Adrenal gland (tissue), 19 donors: ENCODE measurements at places on chromosomes 6 and 20. TPM values are rescaled to one million over a fixed set of nuclear protein-coding genes. Genes with fewer than 3 reads are reported as not detected.

DNA sequence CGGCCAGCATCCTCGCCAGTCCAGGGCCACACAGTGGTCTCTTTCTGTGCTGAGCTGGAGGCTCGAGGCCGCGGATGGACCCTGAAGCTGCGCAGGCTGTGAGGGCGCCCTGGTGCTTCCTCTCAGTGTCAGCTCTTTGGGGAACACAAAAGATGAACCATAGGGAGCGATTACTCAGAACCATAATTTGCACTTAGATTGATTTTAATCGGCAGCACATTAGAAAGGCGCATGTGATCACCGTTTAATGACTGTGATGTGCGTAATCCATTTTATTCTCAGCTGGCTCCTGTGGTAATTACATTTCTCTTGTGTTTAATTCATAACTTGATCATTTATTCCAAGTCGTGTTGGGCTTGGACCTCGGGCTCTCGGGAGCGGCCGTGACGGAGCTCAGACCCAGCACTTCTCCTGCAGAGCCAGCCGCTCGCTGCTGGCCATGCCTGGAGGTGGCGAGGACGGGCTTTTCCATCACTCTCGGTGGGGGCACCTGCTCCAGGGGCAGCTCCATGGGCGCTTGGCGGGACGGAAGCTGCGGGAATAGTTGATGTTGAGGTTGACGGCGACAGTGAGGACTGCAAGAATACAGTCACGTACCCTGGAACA is 25.6 kb upstream of the NTSR1 start:
- H3K36me3 ChIP-seq: no peaks in the 10 kb centered on the region
- no peak for DNase-seq
- H3K27ac ChIP-seq: no peak overlapping the region

The MCM9 gene
- 12.5 TPM for total RNA-seq

GRCh38 chr6:170019818-170020583 is 268.6 kb downstream of the ERMARD start:
- peaks cover 16% of the 10 kb centered on the region for H3K27me3 ChIP-seq
- peaks cover 7% of the 10 kb centered on the region for H3K4me1 ChIP-seq
- H3K4me3 ChIP-seq: no peak overlapping the region
- no peaks in the 10 kb centered on the region for H3K36me3 ChIP-seq

The SLC22A1 gene
- 0.61 TPM for total RNA-seq

GRCh38 chr20:53643031-53643832 is 49.6 kb upstream of the ZNF217 start:
- no peaks in the 10 kb centered on the region for H3K27me3 ChIP-seq
- H3K4me1 ChIP-seq: peaks cover 7% of the 10 kb centered on the region
- H3K27ac ChIP-seq: peak overlapping the region; percentile 71
- no peaks in the 10 kb centered on the region for H3K36me3 ChIP-seq

- no peak overlapping the region for H3K27ac ChIP-seq
- H3K27me3 ChIP-seq: no peaks in the 10 kb centered on the region
- H3K36me3 ChIP-seq: no peaks in the 10 kb centered on the region
These were observed 499.0 kb upstream of the MARCKS start for GRCh38 chr6:113358063-113358583.

DNA sequence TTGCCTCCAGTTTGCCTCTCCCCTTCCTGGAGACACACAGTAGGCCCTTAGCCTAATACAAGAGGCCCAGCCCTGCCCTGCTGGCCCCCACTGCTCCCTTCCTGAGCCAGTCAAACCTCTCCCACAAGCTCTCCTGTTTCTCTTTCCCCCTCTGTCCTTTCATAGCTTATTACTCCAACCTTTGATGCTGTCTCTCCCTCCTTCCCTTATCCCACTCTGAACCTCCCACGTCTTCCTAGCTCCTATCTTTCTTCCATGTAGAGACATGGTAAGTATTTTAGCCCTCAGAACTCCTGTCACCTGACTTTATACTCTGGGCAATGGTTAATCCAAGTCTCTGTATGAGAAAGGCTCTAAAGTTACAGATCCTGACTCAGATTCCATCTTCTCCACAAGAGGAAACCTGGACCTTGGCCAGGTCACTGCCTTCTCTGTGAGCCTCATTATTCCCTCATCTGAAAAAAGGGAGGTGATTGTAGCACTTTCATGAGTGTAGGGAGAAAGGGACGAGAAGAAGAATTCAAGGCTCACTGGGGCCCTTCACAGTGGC is 6.7 kb downstream of the TGIF2 start:
- no peak overlapping the region for H3K27ac ChIP-seq
- H3K4me3 ChIP-seq: no peak overlapping the region
- DNase-seq: no peak
- H3K36me3 ChIP-seq: no peaks in the 10 kb centered on the region

DNA sequence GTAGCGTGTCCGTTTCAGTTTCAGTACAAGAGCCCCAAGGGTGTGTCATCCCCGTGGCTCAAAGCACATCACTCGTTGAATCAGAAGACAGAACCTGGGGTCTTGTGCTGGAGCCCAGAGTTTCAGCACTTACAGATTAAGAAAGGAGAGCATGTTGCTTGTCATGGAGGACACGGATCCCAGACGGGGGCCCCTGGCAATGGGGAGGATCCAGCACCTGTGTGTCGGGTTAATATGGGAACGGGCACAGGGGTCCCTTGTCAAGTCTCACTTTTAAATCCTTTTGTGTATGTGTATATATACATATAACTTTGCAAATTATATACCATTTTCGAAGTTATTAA is 23.4 kb downstream of the THBS2 start:
- no peak overlapping the region for H3K4me3 ChIP-seq
- H3K27ac ChIP-seq: no peak overlapping the region
- H3K36me3 ChIP-seq: no peaks in the 10 kb centered on the region
- no peaks in the 10 kb centered on the region for H3K4me1 ChIP-seq
- H3K27me3 ChIP-seq: no peaks in the 10 kb centered on the region

- H3K27ac ChIP-seq: no peak overlapping the region
- no peaks in the 10 kb centered on the region for H3K36me3 ChIP-seq
- no peaks in the 10 kb centered on the region for H3K27me3 ChIP-seq
- no peak overlapping the region for H3K4me3 ChIP-seq
- H3K4me1 ChIP-seq: no peaks in the 10 kb centered on the region
These were observed 41.2 kb downstream of the SASH1 start for GRCh38 chr6:148383658-148384368.

GRCh38 chr20:10876558-10876957 is 202.8 kb upstream of the JAG1 start:
- H3K4me3 ChIP-seq: no peak overlapping the region
- H3K27me3 ChIP-seq: no peaks in the 10 kb centered on the region
- H3K4me1 ChIP-seq: no peaks in the 10 kb centered on the region
- DNase-seq: no peak
- H3K36me3 ChIP-seq: no peaks in the 10 kb centered on the region

DNA sequence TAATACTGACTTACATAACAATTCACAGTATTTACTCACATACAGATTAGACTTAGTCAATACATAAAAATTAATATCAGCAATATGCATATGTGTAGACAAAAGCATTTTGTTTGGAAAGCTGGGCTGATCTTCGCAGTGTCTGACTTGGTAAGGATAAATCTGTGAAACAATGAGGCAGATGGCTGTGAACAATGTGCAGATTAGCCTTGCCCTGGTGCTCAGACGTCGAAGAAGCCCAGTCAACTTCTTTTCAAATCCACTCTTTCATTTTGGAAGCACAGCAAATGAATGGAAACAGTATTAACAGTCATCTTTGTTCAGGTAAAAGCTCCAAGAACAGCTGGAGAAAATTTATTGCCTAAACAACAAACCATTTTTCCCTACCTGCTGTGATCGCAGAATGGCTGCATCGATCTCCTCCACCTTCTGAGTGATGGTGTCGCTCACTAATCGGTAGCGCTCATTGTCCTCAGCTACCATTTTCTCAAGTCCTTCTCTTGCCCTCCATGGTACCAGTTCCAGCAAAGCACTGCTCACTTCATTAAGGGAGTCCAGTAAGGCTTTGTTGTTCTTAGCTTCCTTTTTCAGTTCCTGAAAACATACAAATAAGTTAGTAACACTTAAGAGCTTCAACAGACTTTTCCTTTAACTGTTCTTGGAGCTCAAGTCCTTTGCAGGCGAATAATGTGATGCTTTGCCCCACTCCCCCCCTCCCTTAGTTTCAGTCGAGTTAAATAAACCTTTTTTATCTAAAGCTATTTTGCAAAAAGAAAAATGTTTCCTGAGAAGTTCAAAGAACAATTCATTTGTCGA is 116.5 kb downstream of the DST start:
- H3K27me3 ChIP-seq: no peaks in the 10 kb centered on the region
- H3K27ac ChIP-seq: peak overlapping the region; percentile 67
- H3K4me1 ChIP-seq: peaks cover 19% of the 10 kb centered on the region
- no peaks in the 10 kb centered on the region for H3K36me3 ChIP-seq

DNA sequence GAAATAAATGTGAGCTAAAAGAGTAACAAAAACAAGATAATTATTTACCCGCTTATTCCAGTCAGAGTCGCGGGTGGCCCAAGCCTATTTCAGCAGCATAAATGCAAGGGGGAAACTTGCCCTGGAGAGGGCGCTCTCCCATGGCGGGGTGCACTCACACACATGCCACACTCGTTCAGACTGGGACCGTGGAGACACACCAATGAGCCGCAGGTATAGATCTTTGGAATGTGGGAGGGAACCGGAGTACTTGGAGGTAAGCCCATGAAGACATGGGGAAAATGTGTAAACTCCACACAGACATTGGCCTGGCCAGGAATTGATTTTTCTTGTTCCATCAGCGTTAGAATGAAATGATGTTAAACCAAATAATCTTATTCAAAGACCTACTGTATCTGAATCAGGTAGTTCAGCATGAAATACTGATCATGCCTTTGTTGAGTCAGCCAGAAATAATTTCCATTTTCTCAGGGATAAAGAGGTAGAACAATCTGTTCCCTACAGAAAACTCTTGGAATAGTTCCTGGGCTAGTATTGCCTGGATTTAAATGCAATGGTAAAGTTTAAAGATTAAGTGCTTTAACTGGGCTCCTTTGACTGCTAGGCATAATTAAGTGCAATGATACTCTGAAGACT is 191.5 kb downstream of the MCHR2 start:
- H3K4me1 ChIP-seq: no peaks in the 10 kb centered on the region
- H3K27me3 ChIP-seq: no peaks in the 10 kb centered on the region
- no peaks in the 10 kb centered on the region for H3K36me3 ChIP-seq
- no peak for DNase-seq
- H3K27ac ChIP-seq: no peak overlapping the region

DNA sequence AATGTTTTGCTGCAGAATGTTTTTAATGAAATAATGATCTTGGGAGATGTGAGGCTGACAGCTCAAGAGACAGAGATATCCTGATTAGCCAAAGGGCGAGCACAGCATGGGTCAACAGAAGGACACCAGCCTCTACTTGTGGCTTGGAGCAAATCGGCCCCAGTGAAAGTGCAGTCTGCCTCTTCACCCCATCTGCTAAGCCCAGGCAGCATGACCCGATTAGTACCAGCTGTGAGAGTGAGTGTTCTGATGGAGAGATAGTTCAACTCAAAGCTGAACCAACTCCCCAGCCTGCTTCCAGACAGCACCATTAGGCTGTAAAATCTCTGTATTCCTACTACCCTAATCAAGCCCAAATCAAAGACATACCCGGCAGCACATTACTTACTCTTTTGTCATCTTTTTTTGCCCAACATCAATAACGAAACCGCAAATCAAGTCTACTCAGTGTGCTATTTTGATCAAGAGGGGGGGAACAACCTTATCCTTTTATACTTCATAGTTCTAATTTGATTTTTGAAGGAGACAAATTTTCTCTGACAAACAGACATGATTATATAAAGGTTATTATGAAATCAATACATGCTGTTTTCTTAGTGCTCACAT is 514.1 kb upstream of the NRSN1 start:
- H3K27ac ChIP-seq: no peak overlapping the region
- no peaks in the 10 kb centered on the region for H3K27me3 ChIP-seq
- no peak overlapping the region for H3K4me3 ChIP-seq
- H3K4me1 ChIP-seq: no peaks in the 10 kb centered on the region

- H3K4me3 ChIP-seq: no peak overlapping the region
- H3K36me3 ChIP-seq: no peaks in the 10 kb centered on the region
- no peaks in the 10 kb centered on the region for H3K27me3 ChIP-seq
- peaks cover 11% of the 10 kb centered on the region for H3K4me1 ChIP-seq
- peak overlapping the region; percentile 55 for H3K27ac ChIP-seq
These were observed 300.5 kb upstream of the SUPT3H start for GRCh38 chr6:45678285-45678607.

The GPR63 gene
- 1.7 TPM for total RNA-seq

DNA sequence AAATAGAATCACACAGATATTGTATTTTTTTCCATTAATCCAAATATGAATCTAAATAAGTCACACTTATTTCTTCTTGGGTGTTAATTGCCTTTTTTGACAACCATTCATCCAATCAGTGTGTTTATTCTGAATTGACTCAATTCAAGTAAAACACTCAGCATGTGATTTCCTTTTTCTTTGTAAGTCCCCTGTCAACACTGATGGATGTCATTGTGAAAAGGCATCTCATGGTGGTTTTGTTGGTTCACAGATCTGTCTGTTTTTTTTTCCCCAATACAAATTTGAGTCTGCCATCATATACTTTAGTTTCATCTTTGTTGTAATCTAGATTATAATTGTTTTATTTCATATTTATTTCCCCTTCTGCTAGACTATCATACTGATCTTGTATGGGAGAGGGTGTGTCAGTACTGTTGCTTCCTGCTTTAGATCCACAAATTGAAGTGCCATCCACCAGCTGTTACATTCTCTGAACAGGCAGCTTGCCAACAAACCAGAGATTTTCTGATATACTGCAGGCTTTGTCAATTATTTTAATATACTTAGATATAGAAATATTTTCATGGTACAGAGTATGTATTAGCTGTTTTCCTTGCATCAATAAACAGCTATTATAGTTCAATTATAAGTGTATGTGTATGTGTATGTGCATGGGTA is 64.2 kb upstream of the FLRT3 start:
- H3K36me3 ChIP-seq: no peaks in the 10 kb centered on the region
- DNase-seq: no peak
- no peaks in the 10 kb centered on the region for H3K4me1 ChIP-seq
- H3K27me3 ChIP-seq: no peaks in the 10 kb centered on the region

GRCh38 chr20:5580940-5581708 is 169.1 kb upstream of the SHLD1 start:
- no peak for DNase-seq
- H3K4me3 ChIP-seq: no peak overlapping the region
- no peaks in the 10 kb centered on the region for H3K27me3 ChIP-seq
- H3K36me3 ChIP-seq: no peaks in the 10 kb centered on the region
- H3K4me1 ChIP-seq: no peaks in the 10 kb centered on the region
- H3K27ac ChIP-seq: no peak overlapping the region

- DNase-seq: no peak
- no peak overlapping the region for H3K4me3 ChIP-seq
- no peaks in the 10 kb centered on the region for H3K4me1 ChIP-seq
- H3K27ac ChIP-seq: no peak overlapping the region
These were observed 8.0 kb upstream of the COMMD7 start for GRCh38 chr20:32751293-32751692.

The SDCBP2 gene
- 0.43 TPM for total RNA-seq

GRCh38 chr20:61146023-61146422 is 106.0 kb upstream of the CDH4 start:
- no peaks in the 10 kb centered on the region for H3K27me3 ChIP-seq
- H3K4me1 ChIP-seq: no peaks in the 10 kb centered on the region
- DNase-seq: no peak
- H3K4me3 ChIP-seq: no peak overlapping the region

DNA sequence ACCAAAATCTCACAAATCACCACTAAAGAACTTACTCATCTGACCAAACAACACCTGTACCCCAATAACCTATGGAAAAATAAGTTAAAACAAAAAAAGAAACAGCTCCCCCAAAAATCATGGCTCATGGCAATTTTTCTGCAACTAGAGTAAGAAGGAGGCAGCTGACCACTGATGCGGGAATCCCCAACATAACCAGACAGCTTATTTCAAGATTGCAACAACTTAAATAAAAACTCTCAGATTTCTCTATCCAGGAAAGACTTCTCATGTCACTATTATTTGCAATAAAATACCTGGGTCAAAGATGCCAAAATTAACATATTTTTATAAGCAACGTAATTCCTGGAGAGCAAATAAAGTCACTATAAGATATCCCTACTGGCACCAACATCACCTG is 128.1 kb upstream of the LY86 start:
- no peaks in the 10 kb centered on the region for H3K4me1 ChIP-seq
- H3K27ac ChIP-seq: no peak overlapping the region
- no peaks in the 10 kb centered on the region for H3K36me3 ChIP-seq
- no peaks in the 10 kb centered on the region for H3K27me3 ChIP-seq
- no peak overlapping the region for H3K4me3 ChIP-seq
